ENCODE measurements at places on chromosomes 12 and 14.

DNA sequence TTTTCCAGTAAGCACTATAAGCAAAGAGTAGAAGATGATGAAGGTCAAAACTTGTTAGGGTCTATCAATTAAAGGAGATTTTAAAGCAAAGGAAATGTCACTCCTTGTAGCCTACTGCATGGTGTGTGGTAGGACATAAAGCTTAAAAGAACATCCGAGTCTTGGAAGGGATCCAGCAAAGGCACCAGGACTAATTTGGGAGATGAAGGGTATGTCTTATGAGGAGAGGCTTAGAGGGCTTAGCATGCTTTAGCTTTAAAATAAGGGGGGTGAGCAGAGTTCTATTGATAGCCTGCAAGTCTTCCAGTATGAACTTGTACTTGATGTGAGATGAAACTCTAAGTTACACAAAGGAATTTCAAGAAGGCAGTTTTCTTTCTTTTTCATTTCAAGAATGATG is 11.8 kb upstream of the MYBPC1 start:
- DNase-seq: no peak

DNA sequence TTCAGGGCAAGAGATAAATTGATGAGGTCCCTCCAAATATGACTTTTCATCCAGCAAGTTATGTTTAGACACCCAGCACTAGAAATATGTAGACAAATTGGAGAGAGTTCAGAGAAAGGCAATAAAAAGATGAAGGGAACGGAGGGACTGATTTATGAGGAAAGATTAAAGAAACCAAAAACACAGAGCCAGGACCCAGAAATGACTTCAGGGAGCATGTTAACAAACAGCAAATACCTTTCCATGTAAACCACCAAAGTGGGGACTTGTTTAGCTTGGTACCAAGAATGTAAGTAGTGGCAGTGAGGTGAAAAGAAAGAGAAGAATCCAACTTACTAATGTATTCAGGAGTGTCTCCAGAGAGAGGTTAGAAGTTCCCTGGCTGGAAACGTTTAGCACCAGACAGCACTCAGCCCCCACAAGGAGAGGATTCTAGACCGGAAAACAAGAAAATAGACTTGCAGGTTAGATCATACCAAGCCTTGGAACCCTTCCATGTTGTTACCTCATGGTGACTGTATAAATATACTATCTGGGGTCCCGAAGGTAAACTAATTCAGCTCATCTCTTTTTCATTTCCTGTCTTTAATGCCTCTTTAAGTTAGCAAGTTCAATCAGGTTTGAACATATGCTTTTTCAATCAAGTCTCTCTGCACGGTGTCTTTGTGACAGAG is 79.2 kb downstream of the TBC1D30 start:
- DNase-seq: no peak

DNA sequence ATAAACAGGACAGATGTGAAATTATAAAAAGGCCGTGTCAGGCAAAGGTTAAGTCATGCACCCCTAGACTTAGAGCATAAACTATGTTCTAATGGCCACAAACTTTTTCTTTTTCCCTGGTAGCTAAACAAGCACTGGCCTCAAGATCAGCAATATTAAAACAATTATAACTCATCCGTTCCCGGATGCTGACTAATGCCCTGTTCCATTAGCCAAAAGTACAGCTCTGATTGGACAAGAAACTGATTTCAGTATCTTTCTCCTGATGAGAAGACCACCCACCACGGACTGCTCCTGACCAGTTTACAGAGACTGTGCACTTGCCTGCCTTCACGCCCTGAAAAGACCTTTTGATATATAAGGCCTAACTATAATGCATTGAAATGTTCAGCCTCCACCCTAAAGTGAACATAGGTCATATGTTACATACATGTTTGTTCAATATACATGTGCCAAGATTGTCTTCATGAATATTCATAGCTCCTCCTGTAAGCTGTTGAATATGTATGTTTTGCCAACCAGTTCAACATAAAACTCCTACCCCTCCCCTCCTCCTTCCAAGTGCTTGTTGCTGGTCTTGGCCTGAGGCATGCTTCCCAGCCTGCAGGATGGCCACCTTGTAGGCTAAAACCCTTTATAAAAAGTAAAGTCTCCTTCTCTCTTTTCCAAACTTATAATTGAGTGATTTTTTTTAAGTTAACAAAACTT is 162.0 kb downstream of the IPO8 start:
- DNase-seq: no peak

- DNase-seq: peak; percentile 10
Measured at GRCh38 chr12:7374423-7375144, 69.4 kb downstream of the CD163L1 start.

DNA sequence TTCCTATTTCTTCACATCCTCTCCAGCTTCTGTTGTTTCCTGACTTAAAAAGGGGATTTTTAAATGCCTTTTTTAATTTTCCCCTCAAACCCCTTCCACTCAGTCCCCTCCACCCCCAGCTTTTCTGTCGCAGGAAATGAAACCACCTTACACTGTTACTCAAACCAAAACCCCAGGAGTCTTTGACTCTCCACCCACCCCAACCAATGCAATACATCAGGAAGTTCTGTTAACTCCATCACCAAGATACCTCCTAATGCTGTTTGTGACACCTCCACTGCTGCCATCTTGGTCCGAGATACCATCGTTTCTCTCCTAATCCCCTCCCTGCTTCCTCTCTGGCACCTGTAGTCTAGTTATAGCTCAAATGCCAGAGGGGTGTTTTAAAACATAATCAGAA is 25.4 kb upstream of the CPM start:
- peak; percentile 34 for DNase-seq

GRCh38 chr12:65634626-65635331 is 189.5 kb upstream of the HMGA2 start:
- DNase-seq: no peak

Measured in stimulated activated CD4-positive, alpha-beta T cell treated with anti-CD3 and anti-CD28 coated beads, Interleukin-15, amount 100 ng/mL, for 48 hours (primary cell).